ENCODE measurements at places on chromosomes 3 and 15.

DNA sequence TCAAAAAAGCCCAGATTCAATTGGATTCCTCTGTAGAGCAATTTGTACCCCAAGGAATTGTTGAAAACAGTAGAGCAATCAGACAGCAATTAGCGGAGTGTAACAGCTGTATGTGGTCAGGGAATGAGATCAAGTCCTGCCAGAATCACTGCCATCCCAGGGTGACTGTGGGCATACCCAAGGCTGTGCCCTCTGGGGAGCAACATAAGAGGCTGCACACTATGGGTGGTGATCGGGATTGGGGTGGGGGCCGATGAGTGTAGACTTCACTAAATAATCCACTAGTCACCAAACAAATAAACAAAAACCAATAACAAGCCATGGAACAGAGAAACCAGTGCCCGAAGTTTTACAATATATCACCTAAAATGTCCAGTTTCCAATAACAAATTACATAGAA is 12.1 kb upstream of the ELP6 start:
- no peak for DNase-seq

DNA sequence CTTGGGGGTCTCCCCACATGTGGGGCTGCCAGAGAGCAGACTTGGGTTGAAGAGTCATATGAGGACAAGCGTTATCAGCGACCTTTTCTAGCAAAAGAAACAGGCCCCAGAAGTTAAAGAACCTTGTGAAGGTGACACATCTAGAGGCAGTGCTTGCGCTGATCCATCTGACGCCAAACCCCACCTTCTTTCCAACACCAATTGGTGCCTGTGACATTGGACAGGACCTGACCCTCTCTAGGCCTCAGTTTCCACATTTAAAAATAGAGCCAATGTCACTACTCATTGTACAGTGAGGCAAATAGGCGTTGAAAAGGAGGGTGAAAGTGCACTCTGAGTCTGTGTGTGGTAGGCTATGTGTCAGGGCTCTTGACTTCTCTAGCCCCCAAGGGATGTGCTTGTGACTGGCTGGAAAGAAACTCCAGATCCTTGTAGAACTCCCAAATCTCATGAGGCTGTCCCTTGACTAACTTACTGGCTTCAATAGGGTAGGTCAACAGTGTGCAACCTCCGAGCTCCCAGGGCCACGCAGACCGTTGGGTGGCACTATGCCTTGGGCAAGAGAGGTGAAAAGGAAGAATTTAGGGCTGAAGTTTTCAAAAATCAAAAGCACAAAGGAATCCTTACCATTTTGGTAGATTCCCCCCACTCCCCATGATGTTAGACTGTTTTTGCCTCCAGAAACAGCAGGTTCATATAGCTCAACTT is 666 bp upstream of the FAM219B start:
- no peak for DNase-seq

- DNase-seq = no peak
Observed at GRCh38 chr3:72133329-72134011, 348.5 kb upstream of the PROK2 start.

GRCh38 chr3:102714567-102714966 is 279.8 kb downstream of the ZPLD1 start:
- DNase-seq = no peak

GRCh38 chr15:81419332-81419943 is 45.4 kb upstream of the TMC3 start:
- DNase-seq = peak; percentile 4

GRCh38 chr15:94206463-94207167 is 24.7 kb upstream of the MCTP2 start:
- no peak for DNase-seq

DNA sequence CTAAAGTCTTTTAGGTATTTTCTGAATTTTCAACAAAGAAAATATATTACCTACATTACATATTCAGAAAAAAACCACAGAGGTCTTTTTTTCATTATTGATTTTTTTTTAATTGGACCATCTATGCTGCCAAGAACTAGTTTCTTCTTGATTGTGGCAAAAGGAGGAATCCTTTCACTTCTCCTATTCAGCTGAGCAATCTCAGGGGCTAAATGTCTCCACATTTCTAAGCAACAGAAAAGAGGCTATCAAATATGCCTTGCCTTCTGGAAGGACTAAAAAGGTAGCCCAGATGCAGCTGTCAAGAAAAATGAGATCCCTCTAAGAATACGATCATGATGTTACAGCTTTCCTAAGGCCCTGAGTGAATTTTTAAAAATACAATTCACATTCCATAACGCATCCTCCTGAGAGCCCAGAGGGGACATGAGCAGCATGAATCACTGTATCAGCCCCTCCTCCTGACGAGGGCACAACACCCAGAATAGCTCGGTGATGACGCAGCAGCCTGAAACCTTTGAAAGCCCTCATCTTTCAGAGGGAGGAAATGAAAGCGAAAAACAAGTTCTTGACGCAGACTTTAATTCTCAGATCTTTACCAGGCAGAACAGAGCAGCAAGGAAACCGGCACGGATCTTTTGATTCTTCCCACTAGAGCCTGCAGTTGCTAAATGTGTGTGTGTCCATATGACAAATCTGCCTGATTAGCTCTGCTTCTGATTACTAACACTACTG is 24.6 kb downstream of the RUBCN start:
- DNase-seq = peak; percentile 92

GRCh38 chr15:100663915-100664281 is 61.5 kb downstream of the ASB7 start:
- no peak for DNase-seq

DNA sequence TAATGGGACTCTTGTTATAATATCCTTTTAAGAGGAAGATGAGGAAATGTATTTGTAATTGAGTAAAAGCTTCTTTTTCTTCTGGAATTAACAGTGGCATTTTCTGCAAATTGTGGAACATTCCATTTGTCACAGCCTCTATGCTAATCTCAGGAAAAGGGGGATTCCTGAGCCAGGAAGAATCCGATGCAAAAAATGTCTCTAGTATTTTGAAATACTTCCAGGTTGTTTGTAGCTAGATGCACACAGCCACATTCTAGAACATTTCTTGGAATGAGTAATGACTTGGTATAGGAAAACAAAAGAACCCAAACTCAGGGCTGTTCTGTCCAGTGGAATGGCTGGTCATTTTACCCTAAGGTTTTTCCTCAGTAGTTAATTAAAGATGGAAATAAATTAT is 98.5 kb upstream of the SLC2A2 start:
- DNase-seq = no peak

- DNase-seq = no peak
Observed at GRCh38 chr3:135973841-135974240, 8.3 kb downstream of the PPP2R3A start.

DNA sequence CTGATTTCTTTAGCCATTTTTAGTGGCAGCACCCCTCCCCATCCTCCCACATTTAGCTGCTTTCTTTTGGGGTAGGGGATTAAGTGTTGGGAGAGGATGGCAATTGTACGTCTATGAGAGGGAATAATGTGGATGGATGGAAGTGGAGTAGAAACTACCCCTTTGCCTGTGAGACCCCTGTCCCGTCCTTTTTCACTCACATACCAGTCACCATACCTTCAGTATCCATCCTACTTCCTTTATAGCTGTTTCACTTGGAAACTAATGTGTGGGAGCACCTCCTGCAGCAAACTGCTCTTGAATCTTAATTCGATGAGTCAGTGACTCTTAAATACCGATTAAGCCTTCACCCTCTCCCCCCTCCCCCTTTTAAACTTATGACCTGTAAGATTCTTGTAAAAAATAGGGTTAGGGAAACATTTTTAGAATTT is 730 bp downstream of the SPRED1 start:
- peak; percentile 56 for DNase-seq

GRCh38 chr3:156837115-156837514 is 11.0 kb downstream of the LEKR1 start:
- DNase-seq = no peak

- DNase-seq = no peak
Observed at GRCh38 chr3:64316971-64317370, 91.7 kb upstream of the PRICKLE2 start.

DNA sequence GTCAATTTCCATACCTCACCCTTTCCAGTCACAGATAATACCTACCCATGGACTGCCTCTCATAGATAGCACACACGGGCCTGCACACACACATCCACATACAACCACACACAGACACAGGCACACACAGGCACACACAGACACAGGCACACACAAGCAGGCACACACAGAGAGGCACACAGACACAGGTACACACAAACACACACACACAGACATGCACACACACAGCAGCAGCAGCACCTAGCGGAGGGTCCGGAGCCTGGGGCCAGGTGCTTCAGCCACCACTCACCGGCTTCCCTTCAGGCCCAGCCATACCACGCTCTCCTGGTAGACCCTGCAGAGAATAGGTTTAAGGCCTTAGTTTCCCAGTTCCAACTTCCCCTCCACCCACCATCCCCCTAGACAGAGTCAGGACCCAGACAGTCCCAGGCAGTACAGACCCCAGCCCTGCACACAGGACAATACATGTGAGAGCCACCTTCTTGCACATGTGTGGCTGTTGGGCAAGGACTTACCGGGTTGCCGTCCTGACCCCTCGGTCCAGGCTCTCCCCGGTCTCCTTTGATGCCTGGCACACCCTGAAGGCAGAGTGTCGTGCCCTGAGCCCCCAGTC is 10.5 kb upstream of the UCN2 start:
- DNase-seq = no peak

GRCh38 chr3:179148616-179149405 is 654 bp downstream of the PIK3CA start:
- peak; percentile 41 for DNase-seq

- no peak for DNase-seq
Observed at GRCh38 chr3:49170744-49171118, 667 bp upstream of the KLHDC8B start.

DNA sequence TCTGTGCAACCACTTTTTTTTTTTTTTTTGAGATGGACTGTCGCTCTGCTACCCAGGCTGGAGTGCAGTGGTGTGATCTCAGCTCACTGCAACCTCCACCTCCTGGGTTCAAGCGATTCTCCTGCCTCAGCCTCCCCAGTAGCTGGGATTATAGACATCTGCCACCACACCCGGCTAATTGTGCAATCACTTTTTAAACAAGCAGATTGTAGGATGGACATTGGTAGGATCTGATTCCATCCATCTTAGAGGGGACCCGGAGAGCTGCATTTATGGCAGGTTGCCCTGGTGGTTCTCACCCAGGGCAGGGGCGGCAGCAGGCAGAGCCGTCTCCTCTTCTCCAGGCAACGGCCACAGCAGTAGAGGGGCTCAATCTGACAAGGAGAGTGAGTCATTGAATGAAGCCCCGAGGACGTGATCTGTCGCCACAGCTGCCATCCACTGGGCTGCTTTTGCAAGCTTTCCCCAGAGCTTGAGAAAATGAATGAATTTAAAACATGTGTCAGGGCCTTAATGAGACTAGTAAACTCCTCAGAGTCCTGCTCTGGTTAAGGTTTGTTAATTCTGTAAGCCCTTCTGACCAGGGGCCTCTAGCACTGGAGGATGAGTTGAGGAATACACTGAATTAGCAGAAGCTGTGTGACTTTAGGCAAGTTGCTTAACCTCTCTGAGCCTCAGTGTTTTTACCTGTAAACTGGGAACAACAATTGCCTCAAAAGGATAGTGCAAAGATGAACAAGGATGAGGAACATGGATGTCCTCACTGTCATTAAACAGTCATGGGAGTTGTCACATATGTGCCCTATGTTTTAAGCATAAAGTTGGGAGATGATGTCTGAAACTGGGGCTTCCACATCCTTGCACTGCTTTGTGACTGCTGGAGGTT is 129.1 kb downstream of the ASB7 start:
- DNase-seq = no peak

DNA sequence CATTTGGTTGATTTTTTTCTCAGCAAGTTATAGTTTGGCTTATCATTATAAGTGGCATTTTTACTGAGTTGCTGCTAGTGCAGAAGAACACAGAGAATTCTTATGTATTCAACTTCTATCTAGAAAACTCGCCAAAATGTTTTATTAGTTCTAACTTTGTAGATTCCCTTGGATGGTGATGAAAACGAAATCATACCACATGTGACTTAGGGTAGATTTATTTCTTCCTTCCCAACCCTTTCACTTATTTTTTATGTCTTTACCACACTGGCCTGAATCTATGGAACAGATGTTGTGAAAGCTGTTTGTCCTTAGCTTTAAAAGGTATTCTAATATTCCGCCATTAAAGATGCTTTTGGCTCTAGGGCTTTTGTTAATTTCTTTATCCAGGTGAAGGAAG is 503.3 kb upstream of the CFAP20DC start:
- no peak for DNase-seq

DNA sequence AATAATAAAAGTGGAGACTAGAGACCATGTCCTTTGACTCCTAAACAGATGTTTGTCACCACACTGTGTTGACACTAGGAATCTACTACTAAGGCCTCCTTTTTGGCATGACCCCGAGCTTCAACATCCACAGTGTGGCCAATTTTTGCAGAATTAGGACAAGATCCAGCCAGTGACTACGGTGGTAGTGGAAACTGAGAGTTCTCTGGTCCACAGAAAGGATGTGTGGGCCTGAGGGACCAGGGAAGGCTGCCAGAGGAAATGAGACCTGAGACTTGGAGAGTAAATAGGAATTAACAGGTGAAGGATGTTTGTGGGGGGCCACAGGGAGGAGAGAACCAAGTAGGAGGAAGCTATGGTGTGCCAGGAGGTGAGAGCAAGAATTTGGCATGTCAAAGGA is 122.7 kb downstream of the CHCHD6 start:
- DNase-seq = no peak

- no peak for DNase-seq
Observed at GRCh38 chr3:153591561-153592245, 429.7 kb downstream of the RAP2B start.

GRCh38 chr15:57867970-57868798 is 161.7 kb downstream of the POLR2M start:
- no peak for DNase-seq

- DNase-seq = no peak
Observed at GRCh38 chr15:98433346-98433745, 215.0 kb upstream of the IGF1R start.

GRCh38 chr3:156638271-156638670 is 36.1 kb upstream of the TIPARP start:
- no peak for DNase-seq

DNA sequence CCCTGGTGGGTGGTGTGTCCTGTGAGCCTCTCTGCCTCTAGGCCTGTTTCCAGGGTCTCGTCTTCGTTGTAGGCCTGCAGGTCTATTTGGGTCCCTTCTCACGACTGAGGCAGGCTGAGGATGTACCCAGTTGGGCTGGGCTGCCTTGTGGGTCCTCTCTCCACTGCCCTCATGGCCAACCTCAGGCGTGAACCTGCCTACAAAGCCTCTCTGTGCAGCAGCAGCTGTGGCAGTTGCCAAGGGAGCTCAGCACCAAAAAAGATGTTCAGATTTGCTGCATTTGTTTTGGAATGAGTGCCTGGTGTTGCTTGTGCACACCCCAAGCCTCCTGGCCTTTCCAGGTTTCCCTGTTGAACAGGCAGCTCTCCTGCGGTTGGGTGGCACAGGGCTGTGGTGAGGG is 13.4 kb downstream of the KLF13 start:
- no peak for DNase-seq

GRCh38 chr3:10982782-10983181 is 9.8 kb upstream of the SLC6A1 start:
- DNase-seq = no peak

DNA sequence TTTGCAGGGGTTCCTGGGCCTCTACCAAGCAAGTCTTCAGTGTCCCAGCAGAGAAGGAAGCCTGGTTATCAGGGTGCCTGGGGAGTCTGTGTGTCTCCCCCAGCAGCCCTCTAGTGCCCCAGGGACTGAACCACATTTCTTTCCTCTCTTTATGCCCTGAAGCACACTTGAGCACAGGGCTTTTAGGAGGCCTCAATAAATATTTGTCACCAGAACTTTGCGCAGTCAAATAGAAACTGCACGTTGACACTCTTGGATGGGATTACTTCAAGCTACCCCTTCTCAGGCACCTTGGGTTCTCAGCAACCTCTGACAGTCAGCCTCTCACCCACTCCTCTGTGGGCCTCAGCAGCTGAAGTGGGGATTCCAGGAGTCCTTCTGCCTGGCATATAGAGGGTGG is 226.6 kb upstream of the HES1 start:
- DNase-seq = no peak

All from kidney capillary endothelial cell (primary cell).